RWPE1 (cell line): ENCODE measurements at places on chromosomes 3 and 15.

DNA sequence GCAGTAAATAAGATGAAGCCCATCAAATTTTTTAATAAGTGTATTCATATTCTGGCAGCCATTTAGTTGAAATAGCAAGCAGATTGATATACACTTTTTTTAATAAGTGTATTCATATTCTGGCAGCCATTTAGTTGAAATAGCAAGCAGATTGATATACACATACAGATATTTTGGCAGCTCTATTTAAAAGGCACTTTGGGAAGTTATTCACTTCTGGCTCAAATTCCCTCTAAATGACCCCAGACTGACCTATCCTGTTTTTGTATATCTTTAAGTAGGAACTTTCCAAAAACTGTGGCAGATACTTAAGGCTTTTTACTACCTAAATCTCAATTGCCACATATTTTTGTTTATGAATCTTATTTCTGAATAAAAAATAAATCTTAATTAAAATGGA lies 122.3 kb downstream of the PLD1 start:
- DNase-seq: no peak

- no peak for DNase-seq
These were observed 22.6 kb upstream of the ANPEP start for GRCh38 chr15:89837134-89837829.

- no peak for DNase-seq
These were observed 208.6 kb downstream of the ZIC4 start for GRCh38 chr3:147197739-147198138.

DNA sequence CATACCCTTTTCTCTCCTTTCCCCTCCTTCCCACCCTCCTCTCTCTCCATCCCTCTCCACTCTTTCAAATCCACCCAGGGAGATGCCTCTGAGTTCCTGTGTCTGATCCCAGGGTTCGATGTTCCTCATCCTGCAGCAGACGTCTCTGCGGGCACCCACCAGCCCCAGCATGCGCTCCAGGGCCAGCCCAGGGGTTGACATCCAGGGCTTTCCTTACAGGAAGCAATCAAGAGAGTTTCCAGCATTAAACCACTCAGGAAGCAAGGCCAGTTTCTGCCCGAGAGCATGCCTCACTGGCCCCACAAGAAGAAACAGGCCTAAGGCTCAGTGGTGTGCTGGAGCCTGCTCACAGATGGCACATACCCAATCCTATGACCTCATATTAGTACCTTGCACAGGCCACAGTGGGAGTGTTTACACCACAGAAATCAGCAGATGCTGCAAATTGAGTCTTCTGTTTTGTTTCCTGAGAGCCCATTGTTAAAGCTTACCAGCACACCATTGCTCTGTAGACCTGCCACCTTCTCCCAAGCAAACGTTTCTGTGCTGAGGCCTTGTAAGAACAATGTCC lies 13.2 kb downstream of the SLC6A1 start:
- DNase-seq: no peak

GRCh38 chr15:78408961-78409360 lies 29.1 kb upstream of the IREB2 start:
- no peak for DNase-seq

DNA sequence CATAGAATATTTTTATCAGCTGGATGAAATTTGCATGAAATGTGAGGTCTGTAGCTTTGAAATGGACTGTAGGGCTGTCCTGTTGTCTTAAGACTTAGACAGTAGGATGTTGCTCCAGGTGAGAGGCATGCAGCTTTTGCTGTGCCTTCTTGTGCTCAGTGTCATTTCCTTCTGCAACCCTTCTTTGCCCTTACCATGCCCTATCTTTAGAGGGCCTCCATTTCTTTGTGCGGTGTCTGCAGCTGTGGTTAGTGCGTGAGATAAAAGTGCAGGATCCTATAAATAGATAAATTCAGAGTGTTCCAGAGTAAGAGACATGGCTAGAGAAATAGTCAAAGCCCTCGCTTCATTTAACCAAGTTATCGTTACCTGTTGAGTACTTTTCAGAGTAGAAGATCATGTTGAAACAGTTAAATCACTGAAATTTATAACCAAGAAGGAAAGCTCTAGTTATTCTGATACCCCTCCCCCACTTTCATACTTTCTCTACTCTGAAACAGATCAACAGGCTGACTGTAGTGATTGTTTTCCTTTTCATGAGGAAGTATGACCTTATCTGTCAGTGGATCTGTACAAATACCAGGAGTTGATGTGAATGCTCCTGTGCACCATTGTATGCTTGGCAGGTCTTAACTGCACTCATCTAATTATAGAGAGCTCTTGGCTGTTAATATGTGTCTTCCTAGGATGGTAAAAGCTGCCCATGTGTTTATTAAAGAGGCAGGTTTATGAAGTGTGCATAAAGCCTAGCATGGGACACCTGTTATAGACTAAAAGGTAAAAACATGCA lies 18.2 kb downstream of the EIF3J start:
- DNase-seq: no peak

DNA sequence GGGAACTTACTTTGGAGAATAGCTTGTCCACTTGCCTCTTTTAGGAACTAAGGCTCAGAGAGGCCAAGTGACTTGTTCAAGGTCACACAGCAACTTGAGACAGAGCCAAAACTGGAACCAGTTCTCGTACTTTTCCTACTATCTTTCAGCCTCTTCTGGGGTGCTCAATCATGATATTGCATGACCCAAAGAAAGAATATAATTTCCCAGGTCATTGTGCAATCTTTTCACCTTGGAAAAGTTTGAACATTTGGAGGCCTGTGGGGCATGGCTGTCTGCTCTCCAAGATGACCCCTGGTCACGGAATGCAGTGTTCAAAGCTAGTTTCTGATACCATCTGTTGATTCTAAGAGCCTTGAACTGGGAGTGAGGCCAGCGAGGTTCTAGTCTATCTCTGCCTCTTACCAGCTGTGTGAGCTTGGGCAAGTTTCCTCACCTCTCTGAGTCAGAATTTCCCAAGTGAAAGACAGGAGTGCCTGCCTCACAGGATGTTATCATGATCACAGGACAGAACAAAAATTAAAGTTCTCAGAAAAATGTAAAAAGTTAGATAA lies 89.7 kb downstream of the BDH1 start:
- DNase-seq: no peak
